ENCODE measurements at places on chromosomes 12 and 14.

DNA sequence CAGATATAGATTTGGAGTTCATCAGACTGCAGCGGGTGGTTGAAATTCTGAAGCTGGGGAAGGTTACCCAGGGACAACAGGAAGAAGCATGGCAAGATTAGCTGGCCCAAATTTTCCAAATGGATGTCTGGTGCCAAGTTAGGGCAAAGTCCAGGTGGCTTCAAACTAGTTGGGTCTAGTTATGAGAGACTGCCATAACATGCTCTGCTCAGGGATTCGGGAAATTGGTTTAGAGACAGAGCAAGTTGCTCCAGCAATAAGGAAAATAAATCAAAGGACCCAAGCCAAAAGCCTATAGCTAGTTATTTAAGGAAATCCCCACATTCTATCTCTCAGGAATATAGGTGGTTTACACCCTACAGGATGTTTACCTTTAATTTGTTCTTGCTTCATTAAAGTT lies 125.7 kb upstream of the BTG1 start:
- DNase-seq: no peak

DNA sequence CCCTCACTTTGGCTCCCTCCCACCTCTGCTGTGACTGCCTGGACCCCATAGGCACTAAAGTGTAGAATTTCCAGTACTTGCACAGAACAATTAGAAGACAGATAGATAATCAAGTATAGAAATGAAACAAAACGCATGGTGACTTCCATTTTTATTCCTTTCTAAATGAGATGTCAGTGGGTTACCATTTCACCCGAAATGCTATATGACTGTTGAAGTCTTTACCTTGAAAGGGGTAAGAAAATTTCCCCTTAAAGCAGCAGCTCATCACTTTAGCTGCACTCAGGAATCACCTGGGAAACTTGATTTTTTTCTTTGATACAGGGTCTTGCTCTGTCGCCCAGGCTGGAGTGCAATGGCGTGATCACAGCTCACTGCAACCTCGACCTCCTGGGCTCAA lies 12.5 kb upstream of the KSR2 start:
- no peak for DNase-seq

GRCh38 chr14:96568621-96569020 lies 66.4 kb downstream of the PAPOLA start:
- no peak for DNase-seq

DNA sequence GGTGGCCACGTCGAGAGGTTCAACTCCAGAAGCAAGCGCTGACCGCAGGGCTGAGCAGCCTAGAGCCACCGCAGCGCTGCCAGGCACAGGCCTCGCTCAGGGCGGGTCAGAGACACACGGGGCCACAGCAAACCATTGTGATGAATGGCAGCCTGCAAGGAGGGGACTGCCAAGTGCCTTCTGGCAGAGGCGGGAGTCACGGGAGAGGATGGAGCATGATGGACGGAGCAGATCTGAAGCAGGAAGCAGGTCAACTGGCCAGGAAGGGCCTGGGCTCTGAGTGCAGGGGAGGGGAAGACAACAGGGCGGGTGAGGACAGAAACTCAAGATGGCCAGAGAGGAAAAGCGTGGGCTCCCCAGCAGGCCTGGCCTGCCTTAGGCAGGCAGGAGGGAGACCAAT lies 49.8 kb downstream of the CDC42BPB start:
- DNase-seq: no peak

DNA sequence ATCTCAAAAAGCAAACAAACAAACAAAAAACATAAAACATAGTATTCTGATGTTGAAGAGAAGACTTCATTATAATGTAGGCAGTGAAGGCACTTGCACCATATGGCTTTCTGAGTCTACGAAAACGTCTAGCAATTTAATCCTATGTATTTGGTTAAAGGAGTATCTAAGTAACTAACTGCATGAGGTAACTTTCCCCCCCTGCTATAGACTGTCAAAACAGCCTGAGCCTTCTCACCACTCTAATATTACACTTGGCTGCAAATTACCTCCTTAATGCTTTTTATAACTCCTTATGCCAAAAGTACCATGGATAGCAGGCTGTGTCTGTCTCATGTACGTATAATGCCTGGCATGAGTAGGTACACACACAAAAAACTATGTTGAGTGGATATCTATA lies 607.6 kb upstream of the FLRT2 start:
- DNase-seq: no peak

DNA sequence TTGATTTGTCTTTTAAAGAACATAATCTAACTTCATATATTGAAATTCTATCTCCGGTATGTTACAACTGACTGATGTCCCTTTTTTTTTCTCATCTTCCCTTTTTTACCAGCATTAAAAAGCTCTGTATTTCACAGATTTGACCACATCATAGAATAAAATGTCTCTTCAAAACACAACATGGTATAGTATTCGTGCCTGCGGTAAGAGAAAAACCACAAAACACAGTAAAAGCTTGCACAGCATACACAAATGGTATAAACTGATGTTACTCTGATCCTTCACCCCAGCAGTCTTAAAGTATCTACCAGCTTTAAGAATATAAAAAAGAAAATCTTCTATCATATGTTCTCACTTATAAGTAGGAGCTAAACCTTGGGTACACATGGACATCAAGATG lies 83.4 kb downstream of the HECTD1 start:
- no peak for DNase-seq

Measured in heart left ventricle (tissue), 16 donors.